ENCODE measurements at places on chromosomes 4 and X. TPM values are rescaled to one million over a fixed set of nuclear protein-coding genes. Genes with fewer than 3 reads are reported as not detected.

The ZNF141 gene
- total RNA-seq, result 0.16 TPM

GRCh38 chr4:107818301-107818910 is 6.3 kb upstream of the SGMS2 start:
- no peak for DNase-seq

GRCh38 chrX:2502120-2502667 is 1.4 kb upstream of the DHRSX start:
- no peak for DNase-seq

The PPP1R2C gene
- not detected for total RNA-seq

- DNase-seq, result no peak
These were observed 10.6 kb upstream of the TLR8 start for GRCh38 chrX:12895866-12896265.

GRCh38 chrX:47143894-47144625 is 442 bp downstream of the NDUFB11 start:
- DNase-seq, result peak; percentile 56

DNA sequence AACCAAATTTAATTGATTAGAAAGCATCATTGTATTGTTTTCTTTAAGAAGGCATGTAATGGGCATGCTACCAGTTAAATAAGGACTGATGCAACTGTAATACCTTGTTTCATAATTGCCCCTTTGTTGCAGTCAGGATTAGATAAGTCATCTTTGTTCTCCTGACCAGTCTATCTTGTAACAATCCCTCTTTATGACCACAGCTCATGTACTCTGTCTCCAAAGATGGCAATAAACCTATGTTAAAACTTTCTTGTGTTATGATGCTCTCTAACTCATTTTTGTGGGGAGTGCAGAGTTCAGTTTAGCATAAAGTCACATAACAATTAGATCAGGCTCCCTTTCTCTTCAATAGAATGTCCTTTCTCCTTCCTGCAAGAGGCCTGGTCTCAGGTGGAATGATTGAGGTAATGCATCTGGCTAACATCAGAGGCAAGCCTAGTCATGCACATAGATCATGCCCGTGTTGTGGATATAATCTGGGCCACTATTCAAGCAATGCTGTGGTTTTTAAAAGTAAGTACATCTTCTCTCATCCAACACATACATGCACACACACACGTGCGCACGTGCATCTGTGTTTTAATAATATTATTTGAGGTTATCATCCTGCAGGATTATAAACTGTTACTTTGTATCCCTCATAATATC is 45.6 kb downstream of the TMEM154 start:
- DNase-seq, result no peak

The AVPR2 gene
- total RNA-seq, result not detected

The MAOA gene
- 1.9 TPM for total RNA-seq

DNA sequence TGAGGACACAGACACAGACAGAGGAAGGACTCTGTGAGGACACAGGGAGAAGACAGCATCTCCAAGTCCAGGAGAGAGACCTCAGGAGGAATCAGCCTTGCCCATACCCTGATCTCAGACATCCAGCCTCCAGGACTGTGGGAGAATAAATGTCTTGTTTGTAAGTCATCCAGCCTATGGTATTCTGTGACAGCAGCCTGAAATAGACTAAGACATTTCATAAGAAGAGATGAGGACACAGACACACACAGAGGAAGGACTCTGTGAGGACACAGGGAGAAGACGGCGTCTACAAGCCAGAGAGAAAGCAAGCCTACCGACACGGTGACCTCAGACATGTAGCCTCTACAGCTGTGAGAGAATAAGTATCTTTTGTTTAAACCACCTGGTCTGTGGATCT is 112.1 kb downstream of the DHRSX start:
- DNase-seq, result no peak

- no peak for DNase-seq
These were observed 150.6 kb upstream of the TRPC5 start for GRCh38 chrX:112233164-112233563.

DNA sequence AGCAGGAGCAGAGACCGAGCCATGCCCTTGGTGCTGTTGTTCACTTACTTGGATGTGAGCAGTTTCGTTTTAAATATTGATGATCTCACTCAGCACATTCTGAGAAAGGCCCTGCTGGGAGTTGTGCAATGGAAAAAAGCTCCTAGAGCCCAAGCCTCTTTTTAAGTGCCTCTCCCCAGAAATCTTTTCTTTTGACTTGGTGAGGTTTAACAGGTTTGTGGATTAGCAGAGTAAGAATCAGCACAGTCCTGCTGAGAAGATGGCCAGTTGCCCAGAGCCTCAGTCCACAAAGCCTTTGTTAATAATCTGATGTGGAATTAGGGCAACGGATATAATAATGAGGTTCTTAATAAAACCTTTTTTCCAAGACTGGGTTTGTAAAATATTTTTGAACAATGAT is 157.5 kb upstream of the ATP6AP2 start:
- no peak for DNase-seq

DNA sequence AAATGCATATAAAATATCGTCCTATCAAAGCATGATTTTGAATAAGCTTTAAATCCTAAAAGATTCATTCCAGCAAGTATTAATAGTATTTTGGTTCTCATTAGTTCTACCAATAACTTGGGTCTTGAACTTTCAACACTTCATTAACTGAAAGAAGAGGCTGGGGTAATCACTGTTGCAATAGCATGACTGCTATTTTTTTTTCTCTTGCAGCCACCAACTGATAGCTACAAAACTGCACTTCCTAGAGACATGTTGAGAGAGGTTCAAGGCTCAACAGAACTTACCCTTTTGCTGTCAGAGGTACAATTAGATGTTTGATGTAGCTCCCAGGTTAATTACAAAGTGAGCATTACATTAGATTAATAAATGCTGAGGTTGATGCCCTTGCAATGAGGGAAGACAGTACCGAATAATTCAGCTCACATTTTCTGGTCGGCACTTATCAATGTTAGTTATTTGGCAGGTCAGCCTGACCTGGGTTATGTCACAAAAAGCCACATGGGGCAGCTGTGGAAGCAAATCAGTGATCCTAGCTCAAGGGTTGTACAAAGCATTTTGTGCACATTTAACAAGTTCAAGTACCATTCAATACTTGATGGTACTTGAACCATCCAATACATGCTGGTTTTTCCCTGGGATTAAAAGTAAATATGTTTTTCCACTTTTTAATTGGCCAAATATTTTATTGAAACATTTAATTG is 29.9 kb upstream of the TET2 start:
- no peak for DNase-seq

The CXCR3 gene
- total RNA-seq, result not detected

DNA sequence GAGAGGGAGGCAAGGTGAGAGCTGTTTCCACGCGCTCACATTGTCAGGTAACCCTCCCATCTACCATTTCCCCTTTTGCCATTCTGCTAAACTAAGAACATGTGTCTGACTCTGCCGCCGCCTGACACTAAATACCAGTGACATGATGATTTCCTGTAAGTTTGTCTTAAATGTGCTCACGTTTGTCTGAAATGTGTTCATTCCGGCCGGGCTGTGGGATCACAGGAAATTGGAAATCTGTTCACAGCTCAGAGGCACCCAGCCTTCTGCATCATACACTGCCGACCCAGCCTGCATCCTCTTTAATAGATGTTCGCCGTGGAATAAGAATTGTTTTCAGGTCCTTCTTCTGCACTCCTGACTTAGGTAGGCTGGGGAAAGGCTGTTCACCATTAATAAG is 336.2 kb upstream of the PPARGC1A start:
- DNase-seq, result no peak

DNA sequence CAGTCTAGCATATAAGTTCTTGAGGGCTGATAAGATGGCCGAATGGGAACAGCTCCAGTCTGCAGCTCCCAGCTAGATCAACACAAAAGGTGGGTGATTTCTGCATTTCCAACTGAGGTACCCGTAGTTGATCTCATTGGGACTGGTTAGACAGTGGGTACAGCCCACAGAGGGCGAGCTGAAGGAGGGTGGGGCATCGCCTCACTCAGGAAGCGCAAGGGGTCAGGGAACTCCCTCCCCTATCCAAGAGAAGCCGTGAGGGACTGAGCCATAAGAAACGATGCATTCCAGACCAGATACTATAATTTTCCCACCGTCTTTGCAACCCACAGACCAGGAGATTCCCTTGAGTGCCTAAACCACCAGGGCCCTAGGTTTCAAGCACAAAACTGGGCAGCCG is 109.0 kb downstream of the RPS6KA6 start:
- no peak for DNase-seq

GRCh38 chr4:185587427-185588161 is 52.3 kb upstream of the PDLIM3 start:
- no peak for DNase-seq

The ADAM29 gene
- total RNA-seq, result not detected

The CFAP97 gene
- total RNA-seq, result 44.6 TPM

DNA sequence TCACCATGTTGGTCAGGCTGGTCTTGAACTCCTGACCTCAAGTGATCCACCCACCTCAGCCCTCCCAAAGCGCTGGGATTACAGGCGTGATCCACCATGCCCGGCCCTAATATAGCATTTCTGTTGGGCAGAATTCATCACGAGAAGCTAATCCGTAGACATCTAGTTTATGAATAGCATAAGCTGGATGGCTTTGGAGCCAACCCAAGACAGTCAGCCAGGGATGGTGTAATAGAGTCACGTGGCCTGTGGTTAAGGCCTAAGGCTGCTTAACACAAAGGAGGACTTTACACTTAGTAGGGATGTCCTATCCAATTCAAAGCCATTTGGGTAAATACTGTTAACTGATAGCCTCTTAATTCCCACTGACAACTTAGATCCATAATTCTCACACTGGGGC is 173.6 kb downstream of the RAP1GDS1 start:
- no peak for DNase-seq

The ADRA2C gene
- total RNA-seq, result 0.54 TPM

The CPLX1 gene
- 2.1 TPM for total RNA-seq

- DNase-seq, result no peak
These were observed 487.2 kb upstream of the LCORL start for GRCh38 chr4:18508786-18509185.

GRCh38 chr4:161167539-161167938 is 996.3 kb downstream of the FSTL5 start:
- DNase-seq, result no peak

DNA sequence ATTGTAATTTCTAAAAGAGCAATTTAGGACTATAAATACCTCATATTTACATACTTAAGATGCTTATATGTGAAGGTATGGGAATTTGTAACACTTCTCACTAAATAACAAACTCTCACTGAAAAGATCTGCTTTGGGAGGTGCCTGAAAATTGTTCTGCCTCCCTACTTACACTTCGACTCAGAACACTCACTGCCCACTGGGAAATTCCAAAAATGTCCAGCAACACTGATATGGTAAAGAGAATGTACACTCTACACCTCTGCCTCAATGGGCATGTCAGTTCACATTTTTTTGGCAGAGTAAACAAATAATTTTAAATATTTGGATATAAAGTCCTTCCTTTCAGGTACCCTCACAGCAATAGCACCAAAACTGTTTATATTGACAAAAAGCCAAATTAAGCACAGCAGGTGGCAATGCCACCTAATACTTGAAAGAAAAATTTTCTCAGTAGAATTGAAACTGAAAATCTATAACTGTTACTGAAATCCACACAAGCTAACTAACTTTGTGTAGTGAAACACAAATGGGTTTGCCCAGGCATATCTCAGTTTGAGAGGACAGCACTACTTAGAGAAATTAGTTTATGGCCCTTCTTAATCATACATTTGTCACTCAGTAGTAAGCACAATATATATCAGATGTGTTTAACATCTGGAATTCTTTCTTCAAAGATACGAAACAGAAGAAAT is 67.1 kb downstream of the PRDM5 start:
- no peak for DNase-seq

GRCh38 chr4:84502955-84503373 is 3.9 kb upstream of the NKX6-1 start:
- no peak for DNase-seq

Measured in K562 (cell line).